ENCODE measurements at places on chromosomes 5 and 9.

- DNase-seq, result no peak
These were observed 23.9 kb downstream of the FGF10 start for GRCh38 chr5:44365345-44365744.

- DNase-seq, result no peak
These were observed 343.7 kb upstream of the KLF4 start for GRCh38 chr9:107833295-107833694.

GRCh38 chr5:171745602-171746001 lies 40.0 kb upstream of the SMIM23 start:
- DNase-seq, result no peak

- peak; percentile 6 for DNase-seq
These were observed 209.2 kb downstream of the DIRAS2 start for GRCh38 chr9:90433398-90433941.

GRCh38 chr5:53785924-53786323 lies 225.5 kb downstream of the NDUFS4 start:
- no peak for DNase-seq

DNA sequence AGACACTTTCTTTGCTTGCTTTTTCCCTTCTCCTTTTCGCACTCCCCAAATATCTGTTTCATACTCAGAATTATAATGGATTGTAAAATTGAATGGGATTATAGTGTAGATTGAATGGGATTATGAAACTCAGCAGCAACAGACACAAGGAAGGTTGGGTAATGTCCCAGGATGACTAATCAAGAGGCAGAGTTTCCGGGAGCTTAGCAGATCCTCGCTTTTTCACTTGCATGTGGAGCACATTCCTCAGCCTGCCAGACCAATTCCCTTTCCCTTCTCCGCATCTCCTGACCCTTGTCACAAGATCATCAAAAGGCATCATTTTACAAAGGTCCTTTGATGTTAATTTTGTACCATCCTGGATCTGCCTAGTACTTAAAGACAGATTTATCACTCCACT lies 55.1 kb upstream of the SLC1A1 start:
- no peak for DNase-seq

DNA sequence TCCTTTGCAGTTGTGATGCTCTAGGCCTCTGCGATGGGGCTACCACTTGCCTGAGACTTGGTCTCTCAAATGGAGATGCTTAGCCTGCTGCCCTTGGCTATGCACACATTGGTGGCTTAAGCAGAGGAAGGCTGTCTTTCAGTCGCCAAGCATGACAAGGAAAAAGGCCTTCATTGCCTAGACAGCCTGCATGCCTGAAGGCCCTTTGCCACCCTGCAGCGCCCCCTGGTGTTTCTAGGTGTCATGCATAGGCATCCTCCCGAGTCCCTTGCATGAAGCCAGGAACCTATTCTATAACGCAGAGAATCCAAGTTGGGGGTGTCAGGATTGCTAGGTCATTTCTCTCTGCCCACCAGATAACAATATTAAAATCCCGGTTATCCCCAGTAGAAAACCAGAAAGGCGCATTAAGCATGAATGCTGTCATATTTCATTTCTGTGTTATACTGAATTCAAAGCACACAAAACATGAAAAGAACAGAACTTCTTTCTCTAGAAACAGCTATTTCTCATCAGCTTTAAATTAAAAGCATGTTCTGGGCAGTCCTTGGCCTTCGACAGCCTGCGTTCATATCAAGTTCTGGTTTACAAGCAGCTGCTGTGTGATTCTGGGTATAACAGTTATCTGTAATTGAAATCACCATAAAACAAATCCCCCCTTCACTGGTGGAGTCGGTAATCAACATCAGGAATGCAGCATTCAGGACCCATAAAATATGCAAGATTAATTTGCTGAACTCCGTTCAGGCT lies 59.7 kb upstream of the TRPC7 start:
- DNase-seq, result peak; percentile 71

DNA sequence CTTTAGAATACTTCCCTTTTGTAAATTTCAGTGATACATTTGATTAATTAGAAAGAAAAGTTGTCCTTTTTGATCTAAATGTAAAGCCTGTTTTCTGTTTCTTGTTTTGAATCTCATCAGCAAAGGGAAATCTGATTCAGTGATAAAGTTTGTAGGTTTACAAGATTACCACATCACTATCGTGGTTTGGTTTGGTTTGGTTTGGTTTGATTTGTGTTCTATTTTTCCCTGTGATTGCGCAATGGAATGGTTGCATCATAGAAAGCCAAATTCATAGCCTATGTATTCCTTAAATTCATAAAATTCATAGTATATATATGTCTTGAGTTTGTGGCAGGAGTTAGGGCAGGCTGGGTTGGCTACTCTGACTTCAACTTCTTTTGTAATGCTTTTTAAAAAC lies 15.2 kb downstream of the SRFBP1 start:
- DNase-seq, result no peak

DNA sequence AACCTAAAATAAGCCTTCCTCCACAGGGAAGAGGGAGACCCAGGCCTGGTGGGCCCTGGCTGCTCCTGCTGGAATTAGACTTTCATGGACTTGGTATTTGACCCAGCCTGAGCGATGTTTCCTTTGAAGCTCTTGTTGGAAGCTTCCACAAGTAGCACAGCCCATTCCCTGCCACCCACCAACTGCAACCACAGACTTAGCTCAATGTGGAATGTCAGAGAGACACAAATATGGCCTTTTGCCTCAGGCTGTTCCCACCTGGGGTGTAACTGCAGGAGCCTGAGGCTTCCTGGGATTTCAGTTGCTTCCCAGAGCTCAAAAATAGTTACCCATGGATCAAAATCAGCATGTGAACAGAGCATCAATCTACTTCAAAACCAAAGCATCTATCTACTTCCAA lies 70.3 kb upstream of the LHFPL2 start:
- no peak for DNase-seq

DNA sequence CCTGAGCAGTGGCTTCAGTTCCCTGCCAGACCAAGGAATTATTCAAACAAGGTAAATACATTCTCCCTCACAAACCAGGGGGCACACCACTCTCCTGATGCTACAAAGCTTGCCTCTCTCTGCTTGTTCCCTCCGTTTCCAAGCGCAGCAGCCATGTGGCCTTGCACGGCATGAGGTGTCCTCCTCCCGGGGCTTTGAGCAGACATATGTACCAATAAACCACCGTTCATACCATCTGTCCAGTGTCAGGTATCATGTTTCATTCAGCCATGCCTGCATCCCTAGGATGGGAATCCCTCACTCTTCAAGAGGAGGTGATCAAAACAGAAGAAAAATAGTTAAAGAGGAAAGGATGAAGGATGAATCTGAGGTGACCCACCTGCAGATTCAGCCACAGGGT lies 282.7 kb downstream of the ENC1 start:
- no peak for DNase-seq

DNA sequence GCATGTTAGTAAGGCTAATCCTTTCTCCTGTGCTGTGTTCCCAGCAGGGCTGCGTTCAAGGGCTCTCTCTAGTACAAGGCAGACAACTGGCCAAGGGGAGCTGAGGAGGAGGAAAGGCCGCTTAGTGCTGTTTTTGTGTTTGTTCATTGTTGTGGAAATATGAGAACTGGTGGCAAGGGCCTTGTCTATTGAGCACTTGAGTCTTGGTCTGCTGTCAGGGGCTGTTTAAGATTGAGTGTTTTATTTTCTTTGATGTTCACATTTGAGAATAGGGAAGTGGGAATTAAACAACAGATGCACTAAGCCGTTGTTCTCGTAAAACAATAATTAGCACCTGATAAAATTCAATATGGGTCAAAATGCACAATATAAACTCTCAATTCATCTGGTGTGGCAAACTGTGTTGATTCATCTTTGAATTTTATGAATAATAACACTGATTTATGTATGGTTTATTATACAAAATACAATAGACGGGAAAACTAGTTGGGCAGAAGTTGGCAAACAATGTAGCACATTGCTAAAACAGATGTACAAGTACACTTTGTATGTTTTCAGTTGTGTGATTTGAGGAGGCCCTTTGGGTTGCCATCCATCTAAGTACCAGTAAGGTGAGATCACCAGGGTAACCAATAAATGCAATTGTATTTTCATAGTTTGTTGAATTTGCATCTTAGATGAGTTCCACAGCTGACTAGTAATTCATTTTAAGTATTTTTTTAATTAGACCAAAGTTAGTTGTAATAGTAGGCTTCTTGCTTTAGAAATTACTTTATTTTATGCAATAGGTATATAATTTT lies 97.6 kb upstream of the GRHPR start:
- DNase-seq, result peak; percentile 61

- DNase-seq, result peak; percentile 67
These were observed 14.9 kb downstream of the SPAAR start for GRCh38 chr9:35923927-35924763.

GRCh38 chr9:127181595-127182190 lies 59.3 kb upstream of the ANGPTL2 start:
- no peak for DNase-seq

GRCh38 chr5:160957312-160957861 lies 105.4 kb upstream of the ATP10B start:
- DNase-seq, result no peak

GRCh38 chr5:163105456-163105855 lies 331.9 kb upstream of the CCNG1 start:
- DNase-seq, result peak; percentile 38

DNA sequence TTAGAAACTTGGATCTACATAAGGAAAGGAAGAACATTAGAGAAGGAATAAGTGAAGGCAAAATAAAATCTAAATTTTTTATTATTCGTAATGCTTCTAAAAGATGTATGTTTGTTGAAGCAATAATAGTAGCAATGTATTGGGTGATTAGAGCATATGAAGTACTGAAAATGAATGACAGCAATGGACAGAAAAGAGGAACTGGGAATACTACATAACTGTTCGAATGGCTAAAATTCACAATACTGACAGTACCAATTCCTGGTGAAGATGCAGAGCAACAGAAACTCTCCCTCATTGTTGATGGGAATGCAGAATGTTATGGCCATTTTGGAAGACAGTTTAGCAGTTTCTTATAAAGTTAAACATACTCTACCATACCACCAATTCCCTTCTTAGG lies 177.3 kb upstream of the SPEF2 start:
- DNase-seq, result no peak

GRCh38 chr9:125475385-125475784 lies 213.8 kb downstream of the GAPVD1 start:
- no peak for DNase-seq

- DNase-seq, result no peak
These were observed 2.3 kb upstream of the ACSL6 start for GRCh38 chr5:132013711-132014110.

- no peak for DNase-seq
These were observed 166.6 kb upstream of the S1PR3 start for GRCh38 chr9:88824711-88825110.

- no peak for DNase-seq
These were observed 122.9 kb upstream of the NFIL3 start for GRCh38 chr9:91546574-91546973.

All from Ammon's horn (tissue), 1 donor.